Vagina (tissue), 2 donors: ENCODE measurements at places on chromosomes 4 and X. TPM values are rescaled to one million over a fixed set of nuclear protein-coding genes. Genes with fewer than 3 reads are reported as not detected.
A peak's percentile ranks its signal among the peaks of the same experiment; 100 is the strongest.

Gene DSPP
- total RNA-seq, result not detected

Gene ETFDH
- 20.4 TPM for total RNA-seq

Gene CT45A2
- not detected for total RNA-seq

Gene P2RY10
- 0.98 TPM for total RNA-seq

Gene ETDC
- total RNA-seq, result not detected

Gene BMPR1B
- total RNA-seq, result 0.49 TPM

Gene GAB1
- total RNA-seq, result 29.0 TPM

Gene EDA2R
- total RNA-seq, result 1.2 TPM

Gene ELF4
- 14.7 TPM for total RNA-seq

Gene GLOD5
- total RNA-seq, result not detected

DNA sequence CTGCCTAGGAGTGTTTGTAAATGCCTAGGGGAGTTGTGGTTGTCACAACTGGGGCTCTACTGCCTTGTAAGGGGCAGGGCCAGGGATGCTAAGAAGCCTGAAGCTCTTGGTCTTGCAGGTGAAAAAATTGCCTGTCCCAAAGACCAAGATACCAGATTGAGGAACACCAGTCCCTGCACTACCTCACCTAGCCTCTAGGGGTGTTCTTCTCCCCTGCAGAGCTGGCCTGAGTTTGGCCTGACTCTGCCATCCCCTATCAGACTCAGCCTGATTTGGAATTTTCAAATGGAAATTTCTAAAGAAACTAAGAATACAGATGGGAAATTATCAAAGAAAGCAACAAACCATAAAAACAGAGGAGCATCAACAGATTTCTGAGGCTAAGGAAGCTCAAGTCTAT is 90.4 kb downstream of the ZC4H2 start:
- no peaks in the 10 kb centered on the region for H3K36me3 ChIP-seq
- no peaks in the 10 kb centered on the region for H3K4me1 ChIP-seq
- no peaks in the 10 kb centered on the region for H3K27me3 ChIP-seq

DNA sequence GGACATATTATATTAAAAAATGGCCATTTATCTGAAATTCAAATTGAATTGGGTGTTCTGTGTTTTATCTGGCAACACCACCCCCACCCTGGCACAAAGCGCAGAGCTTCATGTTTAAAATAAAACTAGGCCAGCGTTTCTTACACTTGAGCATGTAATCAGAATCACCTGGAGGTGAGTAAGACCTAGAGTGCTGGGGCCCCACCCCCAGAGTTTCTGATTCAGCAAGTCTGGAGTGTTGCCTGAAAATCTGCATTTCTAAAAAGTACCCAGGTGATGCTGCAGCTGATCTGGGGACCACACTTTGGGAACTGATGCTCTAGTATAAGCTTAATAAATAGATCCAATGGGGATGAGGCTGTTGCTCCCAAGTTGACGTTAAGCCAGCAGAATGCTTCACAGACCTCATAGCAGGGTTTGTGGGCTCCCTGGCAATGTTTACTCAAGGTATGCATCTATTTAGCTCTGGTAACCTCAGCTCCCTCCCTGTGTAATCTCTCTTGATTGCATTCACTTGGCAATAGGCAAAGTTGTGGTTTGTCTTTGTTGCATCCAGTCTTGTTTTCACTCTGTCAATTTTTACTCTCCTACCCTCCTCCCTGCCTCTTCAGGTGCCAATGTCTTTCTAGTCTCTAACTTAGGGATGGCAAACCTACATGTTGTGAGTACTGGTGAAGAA is 99.8 kb upstream of the TEX13D start:
- no peak for DNase-seq
- no peak overlapping the region for H3K4me3 ChIP-seq
- no peaks in the 10 kb centered on the region for H3K36me3 ChIP-seq
- H3K27me3 ChIP-seq, result no peaks in the 10 kb centered on the region

- no peaks in the 10 kb centered on the region for H3K36me3 ChIP-seq
- no peak overlapping the region for H3K4me3 ChIP-seq
- no peak for DNase-seq
- peaks cover 4% of the 10 kb centered on the region for H3K4me1 ChIP-seq
- H3K27ac ChIP-seq, result no peak overlapping the region
Observed at GRCh38 chr4:81736324-81736723, 264.6 kb upstream of the RASGEF1B start.

DNA sequence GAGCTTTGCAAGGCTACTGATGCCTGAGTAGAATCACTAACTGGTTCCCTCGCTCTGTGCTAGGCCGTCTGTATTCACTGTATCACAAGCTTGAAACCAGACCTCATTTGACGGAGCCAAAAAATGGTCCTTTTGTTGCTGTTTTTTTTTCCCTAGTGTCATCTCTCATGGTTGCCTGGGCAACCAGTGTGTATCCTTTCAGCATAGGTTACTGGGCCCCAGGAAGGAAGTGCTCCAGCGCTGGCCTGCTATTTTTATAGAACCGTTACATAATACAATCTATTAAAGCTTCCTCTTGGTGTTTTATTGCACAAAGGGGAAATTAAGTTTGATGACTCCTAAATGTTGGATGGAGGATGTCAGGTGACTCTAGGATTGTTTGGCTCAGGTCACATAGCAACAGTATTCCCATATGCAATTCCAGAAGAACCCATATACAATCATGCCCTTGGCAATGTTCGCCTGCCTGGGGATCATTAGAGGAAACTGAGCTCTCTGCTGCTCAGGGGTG is 220.4 kb downstream of the SPRY1 start:
- H3K27ac ChIP-seq, result no peak overlapping the region
- no peak overlapping the region for H3K4me3 ChIP-seq
- H3K36me3 ChIP-seq, result no peaks in the 10 kb centered on the region
- H3K4me1 ChIP-seq, result peaks cover 18% of the 10 kb centered on the region
- no peak for DNase-seq

DNA sequence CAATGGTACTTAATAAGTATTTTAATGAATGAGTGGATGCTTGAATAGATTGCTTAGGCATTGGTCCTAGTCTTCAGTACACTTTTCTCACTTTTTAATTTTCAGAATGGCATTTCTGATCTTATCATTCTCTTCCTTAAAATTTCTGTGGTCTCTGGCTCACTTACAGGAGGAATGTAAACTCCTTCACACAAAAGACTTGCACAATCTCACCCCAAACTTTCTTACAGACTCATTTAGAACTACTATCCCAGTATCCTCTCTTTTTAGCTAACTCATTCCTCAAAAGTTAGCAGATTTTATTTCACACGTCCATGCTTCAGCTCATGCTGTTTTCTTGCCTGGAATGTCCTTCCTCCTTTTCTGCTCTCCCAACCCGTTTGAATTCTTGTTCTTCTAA is 350.1 kb downstream of the GRXCR1 start:
- H3K4me3 ChIP-seq, result no peak overlapping the region
- H3K36me3 ChIP-seq, result no peaks in the 10 kb centered on the region
- no peaks in the 10 kb centered on the region for H3K27me3 ChIP-seq
- no peaks in the 10 kb centered on the region for H3K4me1 ChIP-seq
- no peak overlapping the region for H3K27ac ChIP-seq

GRCh38 chr4:110007217-110007616 is 94.5 kb downstream of the EGF start:
- H3K4me1 ChIP-seq, result no peaks in the 10 kb centered on the region
- no peak for DNase-seq
- no peak overlapping the region for H3K27ac ChIP-seq

DNA sequence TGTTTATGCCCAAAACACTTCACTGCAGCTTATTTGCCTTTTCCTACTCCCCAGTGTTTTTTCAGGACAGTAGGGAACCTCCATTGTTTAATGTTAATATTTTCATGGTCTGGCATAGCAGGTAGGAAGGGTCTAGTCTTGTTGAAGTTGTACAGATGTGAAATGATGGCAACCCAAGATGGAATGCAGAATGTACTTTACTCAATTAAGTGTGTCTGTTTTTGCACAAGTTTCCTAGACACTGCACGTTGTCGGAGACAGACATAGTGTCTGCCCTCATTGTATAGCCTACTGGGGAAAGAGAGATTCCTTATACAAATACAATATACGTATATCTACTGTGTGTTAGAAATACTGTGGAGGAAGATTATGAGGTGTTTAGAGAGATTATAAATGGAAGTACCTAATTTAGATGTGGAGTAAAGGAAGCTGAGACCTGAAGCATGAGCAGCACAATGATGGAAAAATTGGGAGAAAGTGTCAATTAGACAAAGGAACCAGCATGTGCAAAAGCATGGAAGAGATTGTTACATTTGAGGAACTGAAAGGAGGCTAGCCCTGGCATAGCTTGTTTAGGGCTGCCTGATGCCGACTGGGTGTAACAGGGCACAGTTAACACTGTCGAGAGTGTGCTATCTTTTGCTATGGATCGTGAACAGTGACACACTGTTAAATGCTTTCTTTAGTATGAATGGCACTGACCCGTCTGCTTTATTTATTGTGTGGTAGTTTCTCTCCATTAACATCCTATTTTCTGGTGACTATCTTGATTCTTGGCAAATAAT is 18.4 kb downstream of the CPEB2 start:
- peaks cover 39% of the 10 kb centered on the region for H3K4me1 ChIP-seq
- H3K36me3 ChIP-seq, result peaks cover 20% of the 10 kb centered on the region
- DNase-seq, result no peak
- H3K4me3 ChIP-seq, result no peak overlapping the region
- H3K27ac ChIP-seq, result peak overlapping the region; percentile 14

- no peaks in the 10 kb centered on the region for H3K36me3 ChIP-seq
Observed at GRCh38 chr4:185535612-185536410, 504 bp upstream of the PDLIM3 start.

GRCh38 chr4:23438764-23439163 is 451.1 kb downstream of the PPARGC1A start:
- no peak for DNase-seq
- no peak overlapping the region for H3K4me3 ChIP-seq
- H3K36me3 ChIP-seq, result no peaks in the 10 kb centered on the region
- H3K27me3 ChIP-seq, result no peaks in the 10 kb centered on the region
